ENCODE measurements at places on chromosomes 4 and X.

- no peak for DNase-seq
Observed at GRCh38 chrX:141180851-141181250, 3.9 kb upstream of the LDOC1 start.

GRCh38 chrX:84197550-84197949, 9.6 kb upstream of the RPS6KA6 start:
- DNase-seq = no peak

- DNase-seq = no peak
Observed at GRCh38 chrX:71173440-71173839, 28.8 kb downstream of the NLGN3 start.

- DNase-seq = no peak
Observed at GRCh38 chrX:150616179-150616862, 47.9 kb downstream of the MTM1 start.

GRCh38 chr4:73917081-73917501, 47.9 kb downstream of the CXCL1 start:
- DNase-seq = no peak

GRCh38 chr4:126779001-126779400, 853.8 kb upstream of the INTU start:
- DNase-seq = no peak

- DNase-seq = peak; percentile 93
Observed at GRCh38 chrX:131830400-131831184, 192.5 kb upstream of the STK26 start.

GRCh38 chr4:158676076-158676475, 4.0 kb downstream of the ETFDH start:
- no peak for DNase-seq

- no peak for DNase-seq
Observed at GRCh38 chrX:54961750-54962149, 32.2 kb downstream of the PFKFB1 start.

- DNase-seq = no peak
Observed at GRCh38 chr4:75678965-75679364, 5.8 kb upstream of the G3BP2 start.

- no peak for DNase-seq
Observed at GRCh38 chrX:11778230-11778629, 20.2 kb downstream of the MSL3 start.

DNA sequence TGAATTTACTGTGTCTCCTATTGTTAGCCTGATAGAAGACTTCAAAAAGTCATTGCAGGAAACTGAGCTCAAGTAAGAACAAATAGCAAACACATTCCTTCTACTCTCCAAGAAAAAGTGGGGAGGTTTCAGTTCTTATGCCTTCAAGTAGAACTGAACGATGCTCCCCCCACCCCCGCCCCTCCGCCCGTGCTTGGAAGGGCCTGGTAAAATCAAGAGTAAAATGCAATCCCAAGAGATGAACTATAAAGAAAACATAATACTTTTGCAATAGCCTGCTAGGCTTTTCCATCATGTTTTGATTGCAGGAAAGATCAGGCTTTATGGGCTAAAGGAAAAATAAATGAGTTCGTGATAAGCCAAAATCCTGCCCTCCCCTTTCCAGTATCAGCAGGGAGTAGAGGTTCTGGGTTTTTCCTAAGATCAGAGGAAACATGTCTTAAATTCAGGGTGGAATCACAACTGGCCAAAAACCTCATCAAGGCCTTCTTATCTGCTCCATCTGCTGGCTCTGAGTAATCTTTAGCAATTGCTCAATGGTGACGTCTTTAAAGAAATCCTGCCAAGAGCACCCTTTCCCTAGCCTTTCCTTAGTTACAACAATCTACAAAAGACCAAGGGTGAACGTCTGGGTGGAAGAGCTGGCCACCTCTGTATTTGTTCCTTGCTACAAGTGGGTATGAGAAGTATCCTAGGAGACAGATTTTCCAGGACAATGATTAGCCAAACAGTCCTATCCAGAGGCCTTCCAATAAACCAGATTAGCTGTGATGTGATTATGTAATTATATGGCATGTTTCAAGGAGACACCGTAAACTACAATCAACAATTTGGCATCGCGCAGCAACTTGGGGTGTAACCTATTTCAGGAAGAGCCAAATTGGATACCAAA, 66.3 kb upstream of the FAM9C start:
- no peak for DNase-seq

DNA sequence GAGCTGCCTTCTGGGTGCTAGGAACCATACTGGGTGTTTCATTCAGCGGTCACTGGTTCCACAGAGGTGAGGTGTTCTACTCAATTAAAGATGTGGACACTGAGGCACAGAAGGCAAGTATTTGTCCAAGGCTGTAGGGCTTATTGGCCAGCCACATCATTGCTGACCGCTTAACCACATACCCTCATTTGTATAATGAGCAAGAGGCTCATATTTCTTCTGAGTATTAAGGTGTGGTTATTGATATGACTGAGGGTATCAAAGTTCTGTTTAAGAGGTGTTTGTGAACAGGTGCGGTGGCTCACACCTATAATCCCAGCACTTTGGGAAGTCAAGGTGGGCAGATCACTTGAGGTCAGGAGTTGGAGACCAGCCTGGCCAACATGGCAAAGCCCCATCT, 14.3 kb downstream of the RNF4 start:
- no peak for DNase-seq

- DNase-seq = peak; percentile 93
Observed at GRCh38 chr4:177596035-177596434, 153.8 kb upstream of the AGA start.

DNA sequence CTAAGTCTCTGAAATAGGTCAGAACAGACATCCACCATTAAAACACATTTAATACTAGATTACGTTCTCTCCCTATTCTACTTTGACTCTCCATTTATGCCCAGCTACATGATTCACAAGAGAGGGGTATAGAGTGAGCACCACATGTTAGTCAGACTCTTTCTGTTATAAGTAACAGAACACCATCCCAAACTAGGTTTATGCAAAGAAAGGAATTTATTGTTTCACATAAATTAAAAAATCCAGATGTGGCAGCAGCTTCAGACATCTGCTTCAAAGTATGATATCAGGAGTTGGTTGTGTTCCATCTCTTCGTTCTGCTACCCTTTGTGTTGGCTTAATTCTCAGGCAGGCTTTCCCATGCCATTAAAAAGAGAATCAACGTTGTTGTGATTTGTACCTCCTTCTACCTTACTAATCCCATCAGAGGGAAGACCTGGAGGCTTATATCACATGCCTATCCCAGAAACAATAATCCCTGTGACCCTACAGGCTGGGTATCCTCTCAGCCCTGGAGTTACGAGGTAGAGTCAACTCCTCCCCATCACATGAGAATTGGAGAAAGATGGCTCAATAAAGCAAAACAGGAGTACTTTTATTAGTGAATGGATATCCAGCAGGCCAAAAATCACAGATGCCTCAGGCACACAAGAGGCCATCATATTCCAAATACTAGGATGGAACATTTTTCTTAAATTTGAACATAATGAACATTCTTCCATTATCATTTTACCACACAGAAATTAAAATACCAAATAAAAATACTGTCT, 163.2 kb downstream of the SLC7A11 start:
- no peak for DNase-seq

DNA sequence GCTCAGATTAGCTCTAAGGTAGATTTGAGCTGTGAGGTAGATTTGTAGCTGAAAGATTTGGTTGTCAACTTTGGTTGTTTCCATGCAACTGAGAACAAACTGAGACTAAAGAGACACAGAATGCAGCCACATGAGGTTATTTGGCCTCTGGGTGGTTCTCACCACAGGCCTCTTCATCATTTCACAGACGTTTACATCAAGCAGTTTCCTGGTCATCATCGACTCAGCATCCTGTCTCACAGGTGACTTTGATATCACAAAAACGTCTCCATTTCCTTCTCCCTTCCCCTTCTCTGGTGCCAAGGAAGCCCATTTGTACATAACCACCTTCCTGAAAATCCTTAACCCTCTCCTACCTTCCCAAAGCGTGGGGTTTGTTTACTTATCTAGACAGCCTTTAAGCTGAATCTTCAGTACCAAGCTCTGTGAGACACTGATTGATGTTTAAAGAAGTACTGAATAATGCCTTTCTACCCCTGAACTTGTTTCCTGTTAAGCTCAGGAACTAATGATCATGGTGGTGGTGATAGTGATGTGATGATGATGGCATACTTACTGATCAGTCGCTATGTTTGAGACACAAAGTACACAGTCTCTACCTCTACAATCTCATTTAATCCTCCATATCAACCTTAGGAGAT, 81.9 kb downstream of the FAM114A1 start:
- no peak for DNase-seq
